ENCODE measurements at places on chromosomes 5 and 9.

DNA sequence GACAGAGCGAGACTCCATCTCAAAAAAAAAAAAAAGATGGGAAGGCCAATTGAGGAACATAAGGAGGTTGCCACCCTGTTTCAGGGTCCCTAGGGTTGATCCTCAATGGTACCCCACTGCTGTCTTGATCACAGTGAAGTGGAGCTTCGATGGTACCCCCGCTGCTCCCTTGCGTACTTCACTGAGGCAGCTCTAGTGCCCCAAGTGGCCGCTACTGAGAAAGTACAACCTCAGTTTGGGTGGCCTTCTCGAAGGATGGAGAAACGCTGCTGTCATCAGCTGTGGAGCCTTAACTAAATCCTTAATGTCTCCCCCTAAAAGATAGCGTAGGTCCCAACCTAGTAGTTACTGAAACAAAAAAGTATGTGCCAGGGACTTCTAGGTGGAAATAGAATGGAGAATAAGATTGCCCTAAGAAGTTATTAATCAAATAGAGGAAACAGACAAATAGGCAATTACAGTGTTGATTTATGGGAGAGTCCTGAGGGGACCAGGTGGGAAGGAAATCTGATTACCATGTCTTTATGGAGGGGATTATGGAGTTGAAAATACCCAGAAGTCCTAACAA lies 6.3 kb downstream of the TESK1 start:
- peak; percentile 40 for DNase-seq

DNA sequence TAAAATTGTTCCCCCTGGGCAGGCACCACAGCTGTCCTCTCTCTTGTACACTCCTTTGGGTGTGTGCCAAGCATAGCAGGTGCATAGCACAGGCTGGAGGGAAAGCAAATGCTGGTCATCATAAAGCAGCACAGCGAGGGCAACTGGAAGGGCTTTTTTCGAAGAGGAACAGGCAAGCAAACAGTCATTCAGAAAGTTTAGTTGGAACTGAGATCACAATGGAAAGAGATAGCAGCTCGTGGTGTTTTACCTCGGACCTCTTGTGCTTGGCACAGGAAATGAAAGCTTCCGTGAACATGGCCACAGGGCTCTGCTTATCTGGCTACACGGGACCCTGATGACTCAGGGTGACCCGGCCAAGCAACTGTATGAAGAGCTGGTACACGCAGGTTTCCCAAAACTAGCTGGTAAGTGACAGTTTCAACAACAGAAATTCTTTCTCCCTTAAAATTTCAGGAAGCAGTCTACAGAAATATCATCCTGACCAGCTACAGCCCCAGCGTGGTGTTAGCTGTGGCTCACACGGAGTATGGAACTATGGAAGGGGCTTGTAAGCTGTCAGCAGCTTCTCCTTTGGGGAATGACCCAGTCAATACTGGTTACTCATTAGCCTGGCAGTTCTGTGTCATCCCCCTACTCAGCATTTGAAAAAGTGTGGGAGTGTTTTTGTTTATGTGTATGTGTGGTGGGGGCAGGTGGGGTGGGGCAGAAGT lies 48.1 kb downstream of the POC5 start:
- DNase-seq = peak; percentile 80

DNA sequence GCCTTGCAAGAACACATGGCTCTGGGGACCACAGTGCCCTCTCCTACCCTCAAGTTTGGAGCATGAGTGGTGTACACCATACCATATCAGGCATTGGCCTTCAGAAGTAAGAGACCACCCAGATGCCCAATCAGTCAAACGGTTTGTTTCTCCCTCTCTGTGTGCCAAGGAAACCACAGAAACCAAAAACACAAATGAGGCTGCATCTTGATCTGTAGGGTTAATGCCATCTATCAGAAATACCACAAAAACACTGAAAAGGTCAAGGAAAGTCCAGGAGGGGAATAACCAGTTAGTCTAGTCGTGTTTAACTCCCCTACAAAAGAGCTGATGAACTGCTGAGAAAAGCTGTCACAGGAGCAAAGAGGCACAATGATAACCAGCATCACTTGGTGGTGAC lies 78.4 kb downstream of the INSYN2B start:
- DNase-seq = no peak

DNA sequence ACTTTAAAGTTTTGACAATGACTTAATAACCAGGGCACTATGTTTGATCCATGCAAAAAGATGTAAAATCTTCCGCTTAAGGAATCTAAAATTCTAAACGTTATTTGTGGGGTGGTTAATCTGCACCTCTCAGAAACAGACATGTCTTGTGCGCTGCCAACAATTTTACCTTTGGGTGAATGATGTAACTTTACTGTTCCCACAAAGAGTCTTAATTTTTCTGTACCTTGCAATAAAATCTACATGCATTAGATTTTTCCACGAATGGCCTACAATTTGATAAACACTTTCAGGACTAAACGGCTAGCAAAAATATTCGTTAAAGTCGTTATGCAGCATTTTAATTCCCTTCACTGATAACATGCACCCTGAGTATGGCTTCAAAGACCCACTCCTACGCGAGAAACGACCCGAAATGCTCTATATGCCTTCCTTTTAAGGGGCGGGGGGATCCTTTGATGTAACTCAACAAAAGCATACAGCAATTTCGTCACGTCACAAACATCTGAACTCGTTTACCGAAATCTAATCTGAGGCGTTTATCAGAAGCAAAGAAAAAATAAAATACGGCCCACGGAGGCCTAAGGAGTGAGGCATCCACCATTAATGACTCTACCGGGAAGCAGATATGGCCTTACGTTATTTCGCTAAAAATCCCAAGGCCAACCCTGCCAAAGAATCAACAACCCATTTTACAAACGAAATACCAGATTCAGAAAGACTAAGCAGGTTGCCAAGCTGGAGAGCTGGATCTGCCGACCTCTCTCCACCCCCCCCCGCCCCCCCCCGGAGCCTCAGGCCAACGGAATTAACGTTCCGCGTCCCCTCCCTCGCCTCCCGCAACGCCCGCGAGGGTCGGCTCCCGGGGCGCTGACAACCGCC lies 621 bp downstream of the AK6 start:
- DNase-seq = no peak

- no peak for DNase-seq
These were observed 206.5 kb downstream of the KCTD16 start for GRCh38 chr5:144377207-144377606.
